Progenitor cell of endocrine pancreas (in vitro differentiated cells): ENCODE measurements at places on chromosomes 5 and 9.

GRCh38 chr9:133169102-133169501 is 5.4 kb upstream of the GBGT1 start:
- DNase-seq = no peak

GRCh38 chr5:172541773-172542136 is 87.4 kb upstream of the SH3PXD2B start:
- no peak for DNase-seq

DNA sequence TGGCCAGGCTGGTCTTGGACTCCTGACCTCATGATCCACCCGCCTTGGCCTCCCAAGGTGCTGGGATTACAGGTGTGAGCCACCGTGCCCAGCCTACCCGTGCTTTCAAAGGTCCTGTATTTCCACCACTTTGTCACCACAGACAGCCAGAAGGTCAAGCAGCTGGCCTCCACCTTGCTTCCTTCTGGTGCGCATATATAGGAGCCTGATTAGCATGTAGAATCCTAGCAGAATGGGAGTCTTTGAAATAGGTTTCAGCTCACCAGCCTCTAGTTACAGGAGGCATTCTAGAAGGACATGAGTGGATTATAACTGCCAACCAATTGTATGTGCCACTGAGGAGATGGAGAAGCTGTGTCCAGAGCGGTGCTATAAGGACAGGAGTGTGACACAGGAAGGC is 18.9 kb downstream of the POLR1E start:
- DNase-seq = no peak

DNA sequence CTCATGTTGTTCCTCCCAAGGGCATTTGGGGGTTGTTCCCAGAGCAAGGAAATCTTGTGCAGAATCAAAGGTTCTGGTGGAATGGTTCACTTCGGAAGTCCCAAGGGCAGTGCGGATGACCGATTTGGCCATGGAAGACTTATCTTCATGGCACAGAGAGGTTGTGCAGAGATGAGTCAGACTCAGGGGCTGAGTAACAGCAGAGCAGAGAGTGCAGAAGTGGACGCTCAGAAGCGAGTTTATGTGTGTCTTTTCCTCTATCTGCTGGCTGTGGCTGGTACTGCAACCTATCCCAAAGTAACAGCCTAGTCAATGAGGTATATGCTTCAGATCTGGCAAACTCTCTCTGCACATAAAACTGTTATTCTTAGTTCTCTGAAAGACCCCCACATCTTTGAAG is 118.1 kb downstream of the DPYSL3 start:
- no peak for DNase-seq

- no peak for DNase-seq
Measured at GRCh38 chr5:88825584-88826315, 57.2 kb downstream of the MEF2C start.

- no peak for DNase-seq
Measured at GRCh38 chr5:89313044-89313443, 430.1 kb upstream of the MEF2C start.

DNA sequence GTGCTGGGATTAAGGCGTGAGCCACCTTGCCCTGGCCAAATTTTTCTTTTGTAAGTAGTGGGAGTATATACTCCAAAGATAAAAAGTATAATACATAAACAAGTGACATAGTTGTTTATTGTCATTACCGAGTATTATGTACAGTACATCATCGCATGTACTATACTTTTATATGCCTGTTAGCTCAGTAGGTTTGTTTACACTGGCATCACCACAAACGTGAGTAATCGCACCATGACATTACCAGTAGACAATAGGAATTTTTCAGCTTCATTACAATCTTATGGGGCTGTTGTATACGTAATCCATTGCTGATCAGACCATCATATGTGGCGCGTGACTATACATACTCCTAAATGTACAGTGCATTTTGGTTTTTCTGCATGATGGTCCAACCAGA is 9.8 kb downstream of the SECISBP2 start:
- no peak for DNase-seq

- no peak for DNase-seq
Measured at GRCh38 chr9:20623748-20624124, 1.4 kb upstream of the MLLT3 start.

- DNase-seq = no peak
Measured at GRCh38 chr9:127923771-127924170, 6.8 kb downstream of the PIP5KL1 start.

DNA sequence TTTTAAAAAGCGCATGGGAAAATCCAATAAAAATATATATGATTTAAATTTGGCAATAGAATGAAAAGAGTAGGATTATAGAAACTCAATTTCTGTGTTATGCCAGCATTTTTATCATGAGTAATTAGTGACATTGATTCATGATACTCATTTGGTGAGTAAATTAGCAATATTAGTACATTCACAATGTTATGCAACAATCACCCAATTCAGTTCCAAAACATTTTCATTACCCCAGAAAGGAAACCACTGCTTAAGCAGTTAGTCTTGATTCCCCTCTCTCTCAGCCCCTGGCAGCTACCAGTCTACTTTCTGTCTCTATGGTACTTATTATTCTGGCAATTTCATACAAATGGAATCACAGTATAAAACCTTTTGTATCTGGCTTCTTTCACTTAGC is 27.0 kb downstream of the OSMR start:
- no peak for DNase-seq

GRCh38 chr5:152151113-152151512 is 226.5 kb upstream of the GLRA1 start:
- no peak for DNase-seq

DNA sequence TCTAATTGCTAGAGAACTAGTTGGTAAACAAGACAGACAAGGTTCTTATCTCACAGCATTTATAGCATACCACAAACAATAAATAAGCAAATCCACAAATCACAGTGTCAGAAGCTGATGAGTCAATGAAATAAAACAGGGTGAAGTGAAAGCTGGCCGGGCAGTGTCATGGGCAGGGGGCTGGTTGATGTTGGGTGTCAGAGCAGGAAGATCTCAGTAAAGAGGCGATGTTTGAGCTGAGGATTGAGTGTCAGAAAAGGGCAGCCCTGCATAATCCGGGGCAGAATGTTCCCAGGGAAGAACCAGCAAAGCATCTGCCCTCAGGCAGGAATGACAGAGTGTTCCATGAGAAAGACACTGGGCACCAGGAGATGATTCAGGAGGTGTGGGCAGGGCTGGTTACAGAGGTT is 183.4 kb downstream of the GOLPH3 start:
- no peak for DNase-seq

DNA sequence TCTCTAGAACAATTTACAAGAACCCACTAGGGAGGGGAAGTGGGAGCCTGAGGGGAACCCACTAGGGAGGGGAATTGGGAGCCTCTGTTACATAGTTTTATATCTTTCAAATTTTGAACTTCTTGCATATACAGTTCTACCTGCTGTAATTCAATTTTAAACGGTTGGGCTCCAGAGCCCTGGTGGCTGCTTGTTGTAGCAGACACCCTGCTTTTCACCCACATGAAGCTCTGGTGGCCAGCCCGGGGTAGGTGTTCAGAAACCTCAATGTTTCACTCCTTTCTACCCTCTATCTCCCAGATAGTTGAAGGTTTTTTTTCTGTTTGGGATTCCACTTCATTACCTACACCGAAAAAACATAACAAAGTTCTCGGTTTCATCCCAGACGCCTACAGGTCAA is 124.4 kb downstream of the TMEM174 start:
- DNase-seq = no peak

DNA sequence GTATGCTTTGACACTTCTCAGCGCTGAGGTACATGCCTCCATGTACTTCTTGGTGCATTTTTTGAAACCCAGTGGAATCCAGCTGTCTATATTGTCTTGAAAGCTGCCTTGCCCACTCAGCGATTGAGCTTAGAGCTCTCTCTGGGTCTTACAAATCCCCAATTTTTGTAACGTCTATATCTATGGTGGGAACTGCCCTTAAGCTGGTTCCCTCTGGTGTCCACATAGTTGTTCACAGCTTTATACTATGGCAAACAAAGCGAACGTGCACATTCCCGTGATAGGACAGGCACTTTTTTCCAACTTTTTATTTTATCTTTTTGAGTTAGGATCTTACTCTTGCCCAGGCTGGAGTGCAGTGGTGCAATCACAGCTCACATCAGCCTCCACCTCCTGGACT is 20.9 kb downstream of the CDHR2 start:
- no peak for DNase-seq

GRCh38 chr5:107242411-107243219 is 428.1 kb downstream of the EFNA5 start:
- no peak for DNase-seq

GRCh38 chr9:126842220-126842842 is 18.1 kb upstream of the ZBTB34 start:
- DNase-seq = no peak

GRCh38 chr5:179455320-179455719 is 95.0 kb upstream of the RUFY1 start:
- DNase-seq = no peak

DNA sequence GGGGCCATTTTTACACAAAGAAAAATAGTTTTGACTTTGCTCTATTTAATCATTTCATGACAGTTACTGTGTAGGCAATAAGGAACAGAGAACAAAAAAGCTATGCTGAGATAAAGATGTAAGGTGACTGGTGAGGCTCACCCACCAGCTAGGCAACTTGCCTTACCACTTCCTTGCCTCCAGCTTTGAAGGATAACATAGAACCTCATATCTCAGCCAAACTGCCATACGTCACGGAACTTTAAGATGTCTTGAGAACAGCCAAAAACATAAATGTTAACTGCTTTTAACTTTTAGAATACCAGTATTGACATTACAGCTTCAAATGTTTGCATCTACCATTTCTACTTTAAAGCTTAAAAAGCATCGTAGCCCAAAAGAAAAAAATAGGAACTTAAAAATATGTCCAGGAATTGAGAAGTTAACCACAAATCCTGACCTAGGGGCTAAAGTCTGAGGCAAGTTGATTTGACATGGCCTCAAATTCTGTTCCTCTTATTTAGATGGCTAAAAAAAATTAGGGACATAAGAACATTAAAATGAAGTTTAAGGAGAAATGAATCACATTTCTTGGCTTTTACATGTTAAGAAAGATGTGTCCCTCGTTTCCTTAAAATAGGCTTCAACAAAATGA is 7.7 kb upstream of the GCNT4 start:
- DNase-seq = no peak

GRCh38 chr5:56155992-56156584 is 77.0 kb downstream of the ANKRD55 start:
- no peak for DNase-seq
